ENCODE measurements at places on chromosomes 1 and 21.

DNA sequence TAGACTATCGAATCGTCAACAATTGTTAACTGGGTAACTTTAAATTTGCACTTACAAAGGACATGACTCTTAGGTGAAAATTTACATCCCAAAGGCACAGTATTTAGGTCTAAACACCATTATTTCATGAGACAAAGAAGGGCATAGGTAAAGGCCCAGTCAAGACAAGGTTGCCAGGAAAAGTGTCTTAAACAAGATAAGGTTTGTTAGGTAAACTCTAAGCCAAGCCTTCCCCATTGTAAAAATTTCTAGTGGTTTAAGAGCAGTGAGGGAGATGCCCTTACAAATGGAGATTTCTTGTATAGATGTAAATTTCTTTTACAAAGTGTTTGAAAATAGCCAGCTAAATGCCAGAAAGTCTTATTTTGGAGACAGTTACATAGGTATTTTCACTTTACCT is 36.9 kb upstream of the FNBP1L start:
- DNase-seq, result no peak

- no peak for DNase-seq
These were observed 721 bp downstream of the PBXIP1 start for GRCh38 chr1:154955039-154955717.

DNA sequence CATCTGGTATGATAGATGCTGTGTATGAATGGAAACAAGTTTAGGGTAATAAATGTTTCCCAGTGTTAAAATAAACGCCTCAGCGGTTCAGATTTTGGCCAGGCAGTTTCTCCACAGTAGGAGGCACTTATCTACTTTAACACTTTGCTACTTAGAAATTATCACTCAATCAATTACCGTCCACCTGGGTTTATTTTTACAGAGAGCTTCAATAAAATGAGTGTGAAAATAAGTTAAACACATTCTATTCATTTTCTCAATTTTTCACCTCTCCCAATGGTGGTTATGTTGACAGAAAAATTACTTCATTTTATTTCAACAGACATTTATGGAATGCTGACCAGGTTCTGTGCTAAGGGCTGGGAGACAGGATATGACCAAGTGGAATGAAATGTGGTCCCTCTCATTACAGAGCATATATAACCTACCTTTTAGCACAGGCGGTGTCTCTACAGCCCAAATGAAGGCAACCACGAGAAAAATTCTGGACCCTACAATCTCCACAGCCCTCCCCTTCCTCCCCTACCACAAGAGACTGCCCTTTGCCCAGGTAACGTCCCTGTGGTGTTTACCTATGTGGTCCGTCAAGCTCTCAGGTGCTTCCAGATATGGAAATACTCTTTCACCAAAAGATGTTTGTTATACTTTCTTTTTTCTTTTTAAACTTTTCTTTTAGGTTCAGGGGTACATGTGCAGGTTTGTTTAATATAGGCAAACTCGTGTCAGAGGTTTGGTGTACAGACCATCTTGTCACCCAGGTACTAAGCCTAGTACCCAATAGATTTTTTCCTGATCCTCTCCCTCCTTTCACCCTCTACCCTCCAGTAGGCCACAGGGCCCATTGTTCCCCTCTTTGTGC is 105.5 kb downstream of the HLCS start:
- DNase-seq, result no peak

GRCh38 chr1:210535761-210536160 is 207.1 kb downstream of the HHAT start:
- DNase-seq, result no peak

- no peak for DNase-seq
These were observed 177.7 kb downstream of the C1orf94 start for GRCh38 chr1:34354367-34354766.

- peak; percentile 89 for DNase-seq
These were observed 28.4 kb upstream of the NFIA start for GRCh38 chr1:61053712-61054600.
